ENCODE measurements at places on chromosomes 5 and 9. TPM values are rescaled to one million over a fixed set of nuclear protein-coding genes. Genes with fewer than 3 reads are reported as not detected.

MLLT3 gene
- total RNA-seq = 23.1 TPM

PCDHA9 gene
- total RNA-seq = 0.96 TPM

PHF24 gene
- 1.9 TPM for total RNA-seq

CARTPT gene
- total RNA-seq = not detected

FOXD4L4 gene
- total RNA-seq = 1.9 TPM

PCDHA6 gene
- 3.1 TPM for total RNA-seq

PDLIM4 gene
- 47.9 TPM for total RNA-seq

FKBP15 gene
- 17.8 TPM for total RNA-seq
